ENCODE measurements at places on chromosomes 3 and 15.

GRCh38 chr15:99443056-99443756 lies 122.6 kb upstream of the MEF2A start:
- no peak for DNase-seq

- DNase-seq: no peak
These were observed 385.3 kb downstream of the TBC1D5 start for GRCh38 chr3:17357035-17357710.

GRCh38 chr3:11088831-11089230 lies 65.5 kb upstream of the HRH1 start:
- no peak for DNase-seq

GRCh38 chr3:24773798-24774197 lies 279.1 kb upstream of the THRB start:
- peak; percentile 53 for DNase-seq

GRCh38 chr3:10950476-10951294 lies 41.9 kb upstream of the SLC6A1 start:
- peak; percentile 19 for DNase-seq

DNA sequence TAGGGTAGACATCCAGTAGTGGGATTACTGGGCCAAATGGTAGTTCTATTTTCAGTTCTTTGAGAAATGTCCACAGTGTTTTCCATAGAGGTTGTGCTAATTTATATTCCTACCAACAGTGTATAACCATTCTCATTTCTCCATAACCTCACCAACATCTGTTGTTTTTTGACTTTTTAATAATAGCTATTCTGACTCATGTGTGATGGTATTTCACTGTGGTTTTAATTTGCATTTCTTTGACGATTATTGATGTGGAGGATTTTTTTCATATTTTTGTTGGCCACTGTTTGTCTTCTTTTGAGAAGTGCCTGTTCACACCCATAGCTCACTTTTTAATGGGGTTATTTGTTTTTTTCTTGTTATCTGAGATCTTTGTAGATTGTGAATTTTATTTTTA lies 125.2 kb downstream of the CFAP20DC start:
- DNase-seq: no peak

DNA sequence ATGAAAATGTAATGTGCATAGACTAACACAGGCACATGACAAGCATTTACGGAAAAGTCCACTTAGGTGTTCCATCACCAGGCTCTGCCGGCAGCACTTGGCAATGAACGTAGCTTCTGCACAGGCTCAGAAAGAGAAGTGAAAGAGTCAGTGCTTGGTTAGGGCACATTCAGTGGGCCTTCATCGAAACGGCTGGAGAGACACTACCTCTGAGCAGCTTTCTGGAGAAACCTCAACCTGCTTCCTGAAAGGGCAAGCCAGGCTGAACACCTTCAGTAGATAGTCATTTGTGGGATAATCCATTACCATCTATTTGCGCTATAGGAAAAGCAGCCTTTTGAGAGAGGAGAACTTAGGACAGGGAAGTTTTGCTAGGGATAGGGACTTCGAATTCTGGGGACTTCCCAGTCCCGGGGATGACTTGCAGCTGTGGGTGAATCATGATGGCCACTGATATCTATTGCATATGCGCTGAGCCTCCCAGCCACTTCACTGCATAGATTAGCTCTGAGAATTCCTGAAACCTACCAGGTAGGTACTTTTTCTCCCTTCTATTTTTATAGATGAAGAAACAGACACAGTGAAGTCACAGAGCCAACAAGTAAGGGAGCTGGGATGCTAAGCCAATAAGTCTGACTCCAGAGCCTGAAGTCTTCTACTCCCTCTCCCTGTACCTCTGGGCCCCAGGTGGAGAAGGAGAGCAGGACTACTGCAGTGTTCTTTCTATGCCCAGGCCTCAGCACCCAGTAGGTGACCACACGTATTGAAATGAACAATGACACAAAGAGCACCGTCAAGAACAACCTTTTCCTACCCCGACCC lies 4.2 kb upstream of the SH2D7 start:
- no peak for DNase-seq

DNA sequence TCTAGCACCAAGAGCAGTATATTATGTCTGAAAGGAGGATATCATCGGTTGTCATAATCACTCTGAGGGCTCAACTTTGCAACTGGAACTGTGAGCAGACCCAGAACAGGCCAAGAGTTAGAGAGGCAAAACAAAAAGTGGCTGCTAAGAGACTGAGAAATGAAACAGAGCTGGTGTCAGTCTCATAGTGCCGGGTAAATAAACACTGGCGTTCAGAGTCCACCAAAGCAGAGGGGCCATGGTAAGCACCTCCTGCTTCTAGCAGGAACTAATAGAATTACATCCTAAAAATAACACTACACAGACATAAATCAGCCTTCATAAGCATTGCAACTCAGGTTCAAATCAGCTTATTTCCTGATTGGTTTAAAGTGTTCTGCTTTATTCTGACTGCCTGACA lies 10.3 kb upstream of the IL12A start:
- DNase-seq: no peak

DNA sequence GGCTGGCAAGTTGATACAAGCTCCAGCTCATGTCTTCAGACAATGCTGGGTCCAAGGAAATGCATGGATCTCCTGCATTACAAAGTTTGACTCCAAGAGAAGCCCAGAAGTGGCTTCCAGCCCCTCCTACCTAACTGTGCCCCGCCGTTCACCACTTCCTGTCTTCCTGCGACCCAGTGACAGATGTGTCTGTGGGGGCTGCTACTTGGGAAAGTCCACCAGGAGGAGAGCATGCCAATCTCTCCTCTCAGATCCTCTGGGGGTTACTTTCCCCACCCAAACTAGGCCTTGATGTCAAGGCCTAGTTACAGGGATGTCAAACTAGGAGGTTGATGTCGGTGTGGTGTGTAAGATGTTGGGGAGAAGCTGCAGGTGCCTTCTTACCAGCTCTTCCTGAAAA lies 133.6 kb upstream of the RASGRP1 start:
- DNase-seq: no peak

GRCh38 chr3:170372190-170372879 lies 14.8 kb downstream of the SKIL start:
- peak; percentile 22 for DNase-seq

- no peak for DNase-seq
These were observed 213.2 kb upstream of the ARRDC4 start for GRCh38 chr15:97747342-97747741.

DNA sequence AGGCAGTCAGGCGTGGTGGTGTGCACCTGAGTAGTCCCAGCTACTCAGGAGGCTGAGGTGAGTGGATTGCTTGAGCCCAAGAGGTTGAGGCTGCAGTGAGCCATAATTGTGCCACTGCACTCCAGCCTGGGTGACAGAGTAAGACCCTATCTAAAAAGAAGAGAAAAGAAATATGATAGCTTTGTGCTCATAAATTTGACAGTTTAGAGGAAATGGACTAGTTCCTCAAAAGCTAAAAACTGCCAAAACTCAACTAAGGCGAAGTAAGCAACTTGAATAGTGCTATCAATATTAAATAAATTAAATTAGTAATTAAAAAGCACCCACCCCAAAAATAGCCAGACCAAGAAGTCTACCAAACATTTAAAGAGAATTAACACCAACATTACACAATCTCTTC lies 24.5 kb upstream of the SLC15A2 start:
- no peak for DNase-seq

DNA sequence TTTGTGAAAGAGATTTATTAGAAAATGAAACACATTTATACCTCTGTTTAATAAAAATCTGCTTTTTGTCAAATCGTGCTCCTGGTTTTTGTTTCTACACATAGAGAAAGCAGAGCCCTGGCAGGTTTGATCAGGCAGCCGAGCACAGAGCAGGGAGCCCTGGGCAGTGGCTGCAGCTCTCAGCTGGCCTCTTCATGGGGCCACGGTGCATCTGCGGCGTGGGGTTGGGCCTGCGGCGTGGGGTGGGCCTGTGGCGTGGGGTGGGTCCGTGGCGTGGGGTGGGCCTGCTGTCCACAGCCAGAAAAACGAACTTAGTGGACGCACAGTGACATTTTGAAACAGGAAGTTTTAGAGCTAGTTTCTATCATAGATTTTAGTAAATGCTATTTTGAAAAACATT lies 10.6 kb downstream of the GOLGA6L2 start:
- DNase-seq: no peak

- no peak for DNase-seq
These were observed 33.2 kb downstream of the MYO5C start for GRCh38 chr15:52262364-52262763.

DNA sequence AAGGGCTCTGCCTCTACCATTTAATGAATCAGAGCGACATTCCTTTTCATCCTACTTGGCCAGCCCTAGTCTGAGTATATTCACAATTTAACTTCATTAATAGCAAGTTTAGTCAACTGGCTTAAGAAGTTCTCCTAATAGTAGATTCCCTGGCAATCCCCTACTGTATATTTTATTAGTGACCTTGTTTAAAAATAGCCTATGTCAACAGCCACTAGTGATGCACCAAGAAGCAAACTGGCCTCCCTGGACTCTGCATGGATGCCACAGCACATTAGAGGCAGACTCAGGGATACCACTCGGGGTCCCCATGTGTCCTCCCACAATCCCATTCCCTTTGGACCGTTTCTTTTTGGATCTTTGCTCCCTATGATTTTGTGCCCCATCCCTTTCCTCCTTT lies 83.6 kb downstream of the THSD4 start:
- DNase-seq: no peak

DNA sequence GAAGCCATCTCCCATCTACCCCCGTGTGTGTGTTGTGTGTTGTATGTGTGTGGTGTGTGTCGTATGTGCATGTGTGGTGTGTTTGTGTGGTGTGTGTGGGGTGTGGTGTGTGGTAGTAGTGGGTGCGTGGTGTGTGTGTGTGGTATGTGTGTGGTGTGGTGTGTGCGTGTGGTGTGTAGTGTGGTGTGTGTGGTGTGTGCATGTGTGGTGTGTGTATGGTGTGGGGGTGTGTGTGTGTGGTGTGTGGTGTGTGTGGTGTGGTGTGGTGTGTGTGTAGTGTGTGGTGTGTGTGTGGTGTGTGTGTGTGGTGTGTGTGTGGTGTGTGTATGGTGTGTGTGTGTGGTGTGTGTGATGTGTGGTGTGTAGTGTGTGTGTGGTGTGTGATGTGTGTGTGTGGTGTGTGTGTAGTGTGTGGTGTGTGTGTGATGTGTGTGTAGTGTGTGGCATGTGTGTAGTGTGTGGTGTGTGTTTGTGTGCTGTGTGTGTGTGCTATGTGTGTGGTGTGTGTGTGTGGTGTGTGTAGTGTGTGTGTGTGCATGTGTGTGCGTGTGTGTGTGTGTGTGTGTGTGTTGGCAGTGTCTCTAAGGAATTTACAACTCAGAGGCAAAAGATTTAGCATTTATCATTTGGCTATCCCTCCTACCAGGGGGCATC lies 156.3 kb upstream of the TMEM108 start:
- DNase-seq: no peak

DNA sequence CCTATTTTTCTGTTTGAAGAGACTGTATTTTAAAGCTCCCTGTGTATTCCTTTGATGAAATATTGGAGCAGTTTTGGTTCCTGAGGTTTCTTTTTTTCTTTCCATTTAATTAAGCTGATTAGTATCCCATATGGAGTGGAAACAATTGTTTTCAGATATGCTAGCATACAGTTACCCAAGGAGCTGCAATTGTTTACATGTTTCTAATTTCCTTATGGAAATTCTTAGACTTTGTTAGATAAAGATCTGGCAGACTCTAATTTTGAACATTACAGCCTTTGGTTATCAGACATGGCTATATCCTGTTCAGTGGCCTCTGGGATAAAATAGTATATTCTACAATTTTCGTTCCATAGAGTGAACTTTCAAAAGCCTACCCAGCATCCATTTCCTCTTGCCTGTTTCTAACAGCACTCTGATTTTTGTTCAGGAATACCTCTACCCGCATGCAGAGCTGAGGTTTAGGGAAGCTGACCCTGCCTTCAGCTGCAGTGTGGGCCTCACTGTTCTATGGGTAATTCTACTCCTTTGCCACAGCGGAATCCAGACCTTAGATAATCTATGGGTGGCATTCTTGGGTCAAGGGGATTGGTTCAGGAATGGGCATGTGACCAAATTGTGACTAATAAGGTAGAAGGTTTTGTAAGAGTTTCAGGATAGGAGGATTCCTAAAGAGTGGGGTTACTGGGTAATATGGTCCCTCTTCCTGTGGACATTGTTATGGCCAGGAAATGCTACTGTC lies 161.1 kb upstream of the ANKRD28 start:
- no peak for DNase-seq

- peak; percentile 42 for DNase-seq
These were observed 1202.7 kb downstream of the OTOL1 start for GRCh38 chr3:162699291-162699690.

- DNase-seq: peak; percentile 6
These were observed 665 bp downstream of the GLB1 start for GRCh38 chr3:33096093-33096868.
